Stimulated activated CD8-positive, alpha-beta memory T cell treated with anti-CD3 and anti-CD28 coated beads, Interleukin-15, amount 100 ng/mL, for 1 hour (primary cell): ENCODE measurements at places on chromosomes 5 and 9.

- no peak for DNase-seq
Measured at GRCh38 chr5:95081982-95082381, 202.9 kb downstream of the MCTP1 start.

DNA sequence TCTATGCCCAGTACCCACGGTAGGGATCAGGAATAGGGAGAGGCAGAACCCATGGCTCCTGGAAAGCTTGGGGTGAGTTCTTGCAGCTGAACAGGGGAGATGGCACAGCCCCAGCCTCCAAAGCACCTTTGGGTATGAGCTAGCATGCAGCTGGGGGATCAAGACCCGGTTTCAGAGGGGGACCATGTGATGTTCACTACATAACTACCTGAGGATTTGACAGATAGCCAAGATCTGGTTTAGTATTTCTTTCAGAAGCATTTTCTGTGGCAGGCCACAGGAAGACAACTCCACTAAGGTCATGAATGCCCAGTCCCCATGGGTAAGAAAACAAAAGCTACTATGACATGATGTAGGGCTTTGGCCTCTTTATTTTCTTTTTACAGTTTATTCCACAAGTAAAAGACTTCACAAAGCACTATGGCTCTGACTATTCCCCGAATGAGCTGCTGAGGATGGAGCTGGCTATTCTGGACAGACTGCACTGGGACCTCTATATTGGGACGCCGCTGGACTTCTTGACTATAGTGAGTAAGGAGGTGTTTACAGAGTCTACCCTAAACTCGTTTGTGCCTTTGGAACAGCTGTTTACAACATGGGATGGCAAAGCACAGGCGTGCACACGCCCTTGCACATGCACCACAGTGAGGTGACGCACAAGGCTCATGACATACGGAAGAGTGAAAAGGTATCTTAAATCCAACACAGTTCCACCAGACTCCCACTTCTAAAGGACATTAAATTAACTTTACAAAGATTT lies 3.4 kb downstream of the CCNI2 start:
- no peak for DNase-seq

DNA sequence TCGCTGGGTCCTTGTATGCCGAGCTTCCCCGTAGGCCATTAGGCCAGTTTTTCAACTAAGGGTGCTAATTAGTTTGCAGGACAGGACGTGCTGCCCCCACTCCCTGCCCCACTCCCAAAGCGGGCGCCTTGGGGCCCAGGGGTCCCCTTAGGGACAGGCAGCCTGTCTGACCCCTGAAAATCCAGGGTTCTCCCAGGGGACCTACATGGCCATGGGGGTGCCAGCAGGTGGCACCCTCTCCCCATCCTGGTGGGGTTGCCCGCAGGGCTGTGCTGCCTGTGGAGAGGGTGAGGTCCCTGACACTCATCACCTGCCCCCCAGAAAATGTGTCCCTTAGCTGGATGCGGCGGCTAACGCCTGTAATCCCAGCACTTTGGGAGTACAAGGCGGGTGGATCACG lies 8.5 kb upstream of the CCDC187 start:
- no peak for DNase-seq

GRCh38 chr9:86794391-86795046 lies 152.8 kb downstream of the GAS1 start:
- no peak for DNase-seq

GRCh38 chr9:91116711-91117110 lies 245.0 kb downstream of the AUH start:
- DNase-seq, result no peak

DNA sequence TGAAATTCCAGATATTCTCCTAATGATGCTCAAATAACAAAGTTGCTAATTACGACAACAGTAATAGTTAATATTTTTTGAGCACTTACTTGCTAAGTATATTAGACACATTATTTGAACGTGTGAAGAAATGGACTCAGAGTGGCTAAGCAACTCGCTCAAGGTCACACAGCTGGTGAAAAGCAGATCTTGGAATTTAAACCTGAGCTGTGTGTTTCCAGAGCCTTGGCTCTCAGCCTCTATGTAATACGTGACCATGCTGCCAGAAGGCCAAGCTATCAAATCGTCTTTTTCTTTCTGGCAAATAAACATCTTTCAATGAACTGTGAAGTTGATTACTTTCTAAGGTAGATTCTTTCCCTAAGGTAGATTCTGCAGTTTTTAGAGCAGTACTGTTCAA lies 61.6 kb downstream of the KCTD16 start:
- no peak for DNase-seq

DNA sequence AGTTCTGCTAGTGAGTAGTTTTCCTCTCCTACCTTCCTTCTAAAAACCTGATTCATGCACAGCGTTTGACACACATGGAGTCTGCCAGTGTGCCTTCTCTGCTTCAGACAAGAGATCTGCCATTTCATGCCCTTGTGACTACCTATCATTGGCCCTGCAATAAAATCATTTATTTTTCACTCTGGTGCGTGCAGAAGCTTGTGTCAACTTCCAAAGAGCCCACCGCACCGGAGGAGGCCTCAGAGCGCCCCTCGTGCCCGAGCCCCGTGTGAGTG lies 13.7 kb downstream of the HNRNPH1 start:
- DNase-seq, result no peak

DNA sequence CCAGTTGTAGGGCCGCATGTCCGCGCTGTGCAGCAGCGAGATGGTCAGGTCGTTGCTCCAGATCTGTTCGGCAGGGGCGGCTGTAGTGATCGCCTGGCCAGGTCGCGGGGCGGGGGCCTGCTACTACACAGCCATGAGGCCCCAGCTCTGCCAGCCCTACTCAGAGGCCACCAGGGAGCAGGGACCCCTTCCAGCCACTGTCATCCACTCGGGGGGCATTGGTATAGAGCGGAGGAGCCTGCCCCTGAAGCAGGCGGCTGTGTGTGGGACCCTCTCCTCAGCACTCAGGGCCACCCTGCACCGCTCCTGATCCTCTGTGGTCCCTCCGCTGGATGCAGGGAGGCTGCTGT lies 1.7 kb downstream of the FBXW5 start:
- no peak for DNase-seq

DNA sequence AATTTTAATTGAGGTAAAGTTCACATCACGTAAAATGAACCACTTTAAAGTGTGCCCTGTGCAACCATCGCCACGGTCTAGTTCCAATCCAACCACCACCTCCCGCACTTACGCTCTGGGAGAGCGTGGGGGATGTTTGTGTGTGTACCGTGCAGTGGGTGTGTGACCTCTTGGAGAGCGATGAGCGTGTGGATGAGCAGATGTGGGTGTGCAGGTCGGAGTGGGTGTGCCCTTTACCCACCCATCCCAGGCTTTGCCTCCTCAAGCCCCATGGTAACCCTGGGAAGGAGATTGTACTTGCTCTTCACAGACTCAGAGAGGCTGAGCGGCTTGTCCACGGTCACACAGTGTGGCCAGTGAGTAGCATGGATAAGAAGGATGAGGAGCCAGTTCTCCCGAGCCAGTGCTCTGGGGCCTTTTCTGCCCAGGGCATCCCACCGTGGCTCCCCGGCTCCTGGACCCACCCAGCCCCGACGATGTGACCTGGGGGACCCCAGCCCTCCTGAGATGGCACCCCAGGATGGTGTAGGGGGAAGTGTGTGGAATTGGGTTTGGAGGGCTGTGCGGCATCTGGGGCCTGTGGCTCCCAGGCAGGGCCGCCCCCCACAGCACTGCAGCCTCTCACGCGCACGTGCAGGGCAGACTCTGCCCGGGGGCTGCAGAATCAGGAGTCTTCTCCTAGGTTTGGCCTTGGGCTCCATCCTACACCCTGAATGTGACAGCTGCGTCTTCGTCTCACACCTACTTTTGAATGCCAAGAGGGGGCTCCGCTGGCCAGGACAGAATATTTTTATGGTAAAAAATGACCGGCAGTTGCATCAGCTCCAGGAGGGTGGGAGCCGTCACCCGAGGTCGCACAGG lies 13.6 kb downstream of the LHX3 start:
- no peak for DNase-seq

DNA sequence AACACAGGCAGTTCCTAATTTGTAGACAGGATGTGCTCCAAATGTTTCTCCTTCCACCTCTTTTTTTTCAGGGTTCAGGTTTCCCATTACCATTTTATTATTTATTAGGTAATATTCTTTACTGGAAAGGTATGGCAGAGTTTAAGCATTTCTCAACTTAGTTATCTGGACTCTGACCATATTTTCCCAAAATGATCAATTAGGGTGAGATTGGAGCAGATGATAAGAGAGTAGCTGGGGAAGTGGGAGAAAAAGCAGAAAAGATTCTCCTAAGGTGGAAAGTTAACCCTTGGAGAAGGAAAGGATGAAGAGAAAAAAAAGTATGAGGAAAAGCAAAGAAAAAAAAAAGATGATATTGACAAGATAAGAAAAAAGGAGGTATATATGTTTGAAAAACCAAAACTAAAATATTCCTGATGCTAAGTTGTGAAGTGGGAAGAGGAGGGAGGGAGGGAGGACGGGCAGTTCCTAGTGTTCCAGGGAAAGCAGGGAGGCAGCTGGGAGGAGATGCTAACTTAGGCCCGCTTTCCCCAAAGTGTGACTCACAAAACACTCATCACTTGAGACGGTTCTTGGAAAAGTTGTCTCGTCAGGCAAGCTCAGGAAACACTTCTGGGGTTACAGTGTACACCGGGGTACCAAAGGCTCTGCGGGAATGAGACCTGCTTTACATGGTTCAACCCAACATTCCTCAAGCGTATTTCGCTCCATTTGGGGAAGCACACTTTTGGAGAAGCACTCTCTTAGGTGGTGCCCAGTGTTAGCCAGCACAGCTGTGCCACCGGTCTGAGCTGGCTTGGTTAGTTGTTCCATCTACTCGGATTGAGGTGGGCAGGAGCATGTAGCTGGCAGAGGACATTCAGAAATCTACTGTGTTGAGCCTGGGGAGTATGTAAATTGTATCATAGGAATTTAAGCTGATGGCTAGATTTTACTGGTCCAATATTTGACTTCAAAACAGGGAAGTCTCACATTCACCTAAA lies 35.1 kb downstream of the B4GALT1 start:
- DNase-seq, result no peak

DNA sequence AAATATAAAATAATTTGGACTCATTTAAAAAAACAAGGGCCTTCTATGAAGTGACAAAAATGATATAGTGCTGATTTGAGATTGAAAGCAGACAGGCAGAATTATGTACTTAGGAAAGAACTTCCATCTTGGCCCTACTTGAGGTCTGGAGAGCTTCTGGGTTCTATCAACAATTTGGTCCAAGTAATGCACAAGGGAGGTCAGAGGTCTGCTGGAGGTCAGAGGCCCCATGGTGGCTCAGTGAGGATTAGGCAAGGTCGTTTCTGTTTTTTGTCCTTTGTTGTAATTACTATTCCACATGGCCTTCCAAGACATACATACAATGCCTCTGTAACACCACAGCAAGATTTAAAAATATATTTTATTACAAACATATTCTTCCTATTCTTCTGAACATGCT lies 37.2 kb downstream of the NUDT12 start:
- no peak for DNase-seq

GRCh38 chr9:86708918-86709835 lies 238.1 kb downstream of the GAS1 start:
- DNase-seq, result no peak

- DNase-seq, result no peak
Measured at GRCh38 chr5:75716715-75717081, 539 bp downstream of the POC5 start.

DNA sequence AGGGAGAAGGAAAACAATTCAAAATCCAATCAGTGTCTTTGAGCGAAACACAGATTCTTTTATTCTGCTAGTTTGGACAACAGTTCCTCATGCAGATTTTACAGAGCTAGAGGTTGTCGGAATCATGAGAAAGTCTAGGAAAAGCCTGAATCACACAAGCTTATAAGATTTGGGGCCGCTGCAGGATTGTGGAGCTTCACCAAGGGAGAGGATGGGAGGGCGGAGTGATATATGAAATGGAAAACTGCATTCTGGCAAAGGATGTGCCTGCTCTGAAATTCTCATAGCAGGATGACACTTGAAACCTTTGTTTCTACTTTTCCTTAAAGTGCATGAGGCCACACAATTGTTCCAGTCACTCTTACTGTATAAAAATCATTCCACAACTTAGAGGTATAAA lies 134.3 kb downstream of the OR2K2 start:
- no peak for DNase-seq
